ENCODE measurements at places on chromosomes 1 and 21. TPM values are rescaled to one million over a fixed set of nuclear protein-coding genes. Genes with fewer than 3 reads are reported as not detected.

ECM1 gene
- 0.93 TPM for total RNA-seq

LRRC71 gene
- total RNA-seq = 0.36 TPM

DIRAS3 gene
- total RNA-seq = 0.22 TPM

TMEM61 gene
- not detected for total RNA-seq

RGS1 gene
- not detected for total RNA-seq

AMY1C gene
- total RNA-seq = not detected

LCE1C gene
- total RNA-seq = not detected

EXO1 gene
- total RNA-seq = 26.9 TPM

TUFT1 gene
- 2.9 TPM for total RNA-seq

FCRLA gene
- not detected for total RNA-seq

TMEM269 gene
- 0.13 TPM for total RNA-seq

BECN2 gene
- not detected for total RNA-seq

LY9 gene
- not detected for total RNA-seq

SLFNL1 gene
- total RNA-seq = 0.27 TPM

FCGR1A gene
- total RNA-seq = not detected

CFHR3 gene
- not detected for total RNA-seq

TMEM200B gene
- total RNA-seq = 0.66 TPM

TRABD2B gene
- not detected for total RNA-seq

OR10Z1 gene
- not detected for total RNA-seq

SHE gene
- total RNA-seq = 77.0 TPM

TMEM125 gene
- not detected for total RNA-seq

UQCRHL gene
- total RNA-seq = 2.3 TPM

SPRR2G gene
- not detected for total RNA-seq

ATF3 gene
- total RNA-seq = 1.4 TPM

PGLYRP3 gene
- not detected for total RNA-seq

NTNG1 gene
- total RNA-seq = 0.13 TPM

LCE2B gene
- not detected for total RNA-seq

SGIP1 gene
- 22.3 TPM for total RNA-seq

GCSAML gene
- not detected for total RNA-seq

TFF3 gene
- not detected for total RNA-seq

CDK11A gene
- total RNA-seq = 17.7 TPM

WNT2B gene
- total RNA-seq = 3.1 TPM

PTAFR gene
- total RNA-seq = 0.14 TPM

EPHA2 gene
- 111 TPM for total RNA-seq

UBL4B gene
- not detected for total RNA-seq

TAL1 gene
- total RNA-seq = 36.8 TPM

OSCP1 gene
- 2.7 TPM for total RNA-seq

PBX1 gene
- 7.0 TPM for total RNA-seq

DCST1 gene
- not detected for total RNA-seq

ILF2 gene
- total RNA-seq = 376 TPM

TNFRSF8 gene
- total RNA-seq = under 0.01 TPM

KCND3 gene
- total RNA-seq = not detected

C1orf94 gene
- total RNA-seq = not detected

LEPR gene
- total RNA-seq = 12.9 TPM

SHISA4 gene
- total RNA-seq = 8.5 TPM

JAM2 gene
- 2.4 TPM for total RNA-seq

All from thoracic aorta endothelial cell (primary cell).